ENCODE measurements at places on chromosomes 4 and X. TPM values are rescaled to one million over a fixed set of nuclear protein-coding genes. Genes with fewer than 3 reads are reported as not detected.

Gene CSN1S1
- total RNA-seq: not detected

Gene LYAR
- total RNA-seq: 14.2 TPM

Gene LNX1
- 4.5 TPM for total RNA-seq

Gene DDIT4L
- 10.1 TPM for total RNA-seq

GRCh38 chrX:53089224-53089842 is 4.6 kb upstream of the KANTR start:
- DNase-seq: no peak

- DNase-seq: no peak
These were observed 160.1 kb downstream of the CBR4 start for GRCh38 chr4:168849997-168850396.

DNA sequence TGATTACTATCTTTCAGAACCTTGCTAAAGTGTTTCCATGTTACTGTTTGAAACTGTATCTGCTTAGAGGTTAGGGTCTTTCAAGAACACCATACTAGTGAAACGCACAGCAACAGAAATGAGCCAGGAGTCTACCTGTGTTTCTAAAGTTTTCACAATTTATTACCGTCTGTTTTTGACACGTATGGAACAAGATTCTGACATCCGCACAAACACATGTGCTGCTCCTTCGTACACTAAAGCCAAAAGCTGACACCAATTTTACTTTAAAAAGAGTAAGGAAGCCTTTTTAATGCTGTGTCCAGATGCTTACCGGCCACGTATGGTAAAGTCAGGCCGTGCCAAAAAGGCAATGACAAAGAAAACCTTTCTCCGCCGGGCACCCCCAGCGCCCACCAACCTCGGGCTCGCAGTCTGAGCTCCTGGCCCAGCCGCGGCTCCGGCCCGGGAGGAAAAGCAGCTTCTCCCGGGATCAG is 532 bp downstream of the RPS4X start:
- DNase-seq: no peak

DNA sequence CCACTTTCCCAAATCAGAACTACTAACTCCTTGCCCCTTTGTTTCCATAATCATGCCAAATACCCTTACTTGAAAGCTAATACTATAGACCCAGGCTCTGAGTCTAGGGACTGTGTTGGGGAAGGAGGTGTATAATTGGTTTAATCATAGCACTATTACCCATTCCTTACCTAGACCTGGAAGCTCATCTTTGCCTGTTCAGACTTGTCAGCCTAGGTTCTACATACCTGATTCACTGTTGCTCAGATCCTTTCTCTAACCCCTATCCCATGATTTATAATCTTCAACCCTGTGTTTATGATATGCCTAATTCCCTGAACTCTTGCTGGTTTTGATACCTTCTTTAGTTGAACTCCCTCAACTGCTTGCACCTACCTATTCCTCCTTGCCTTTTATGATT is 123.1 kb upstream of the GRIA3 start:
- no peak for DNase-seq

- DNase-seq: no peak
These were observed 200.6 kb downstream of the CHIC2 start for GRCh38 chr4:53863736-53864365.

GRCh38 chr4:188727746-188728145 is 588.5 kb downstream of the TRIML1 start:
- no peak for DNase-seq

DNA sequence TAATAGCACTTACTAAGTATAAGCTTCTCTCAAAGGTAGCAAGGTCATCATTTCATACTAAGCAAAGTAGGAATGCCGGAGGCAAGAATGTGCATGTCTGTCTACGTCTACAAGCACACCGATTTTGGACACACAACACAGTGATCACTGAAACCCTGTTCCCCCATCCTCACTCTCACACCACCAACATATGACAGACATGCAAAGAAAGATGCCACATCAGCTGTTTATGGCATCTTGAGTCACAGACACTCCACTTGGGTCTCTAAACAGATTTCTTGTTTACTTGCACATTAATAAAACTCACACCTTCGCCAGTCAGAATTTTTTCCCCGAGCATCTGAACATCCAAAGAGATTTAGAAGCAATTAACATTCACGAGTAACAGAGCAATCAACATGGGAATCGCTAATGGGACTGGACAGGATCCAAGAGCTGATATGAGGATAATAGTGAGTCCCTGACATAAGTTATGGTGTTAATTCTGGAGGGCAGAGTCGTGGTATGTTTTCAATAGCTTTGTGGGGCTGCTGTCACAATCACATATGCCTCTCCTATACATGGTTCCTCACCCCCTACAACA is 324.1 kb downstream of the DHX15 start:
- DNase-seq: no peak

DNA sequence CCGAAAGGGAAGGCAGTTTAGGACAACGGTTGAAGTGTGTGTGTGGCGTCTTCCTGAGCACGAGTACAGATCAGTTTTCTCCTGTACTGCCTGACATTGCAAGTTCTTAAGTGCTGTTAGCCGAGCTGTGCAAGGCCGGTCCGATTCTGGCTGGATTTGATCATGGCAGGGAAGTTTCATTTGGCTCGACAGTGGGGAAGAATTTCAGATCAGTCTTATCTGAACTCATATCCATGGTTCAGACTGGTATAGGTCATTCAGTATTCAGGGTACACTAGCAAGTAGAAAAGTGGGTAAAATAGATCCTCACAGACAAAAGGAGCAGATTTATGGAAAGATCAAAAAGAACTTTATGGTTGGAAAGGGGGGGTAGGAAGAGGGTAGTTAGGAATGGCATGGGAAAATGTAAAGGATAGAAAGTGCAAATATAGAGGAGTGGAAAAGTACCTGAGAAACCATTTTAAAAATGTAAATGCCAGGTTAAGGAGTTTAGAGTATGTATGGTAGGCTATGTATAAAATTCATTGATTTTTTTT is 716 bp downstream of the THAP9 start:
- no peak for DNase-seq

DNA sequence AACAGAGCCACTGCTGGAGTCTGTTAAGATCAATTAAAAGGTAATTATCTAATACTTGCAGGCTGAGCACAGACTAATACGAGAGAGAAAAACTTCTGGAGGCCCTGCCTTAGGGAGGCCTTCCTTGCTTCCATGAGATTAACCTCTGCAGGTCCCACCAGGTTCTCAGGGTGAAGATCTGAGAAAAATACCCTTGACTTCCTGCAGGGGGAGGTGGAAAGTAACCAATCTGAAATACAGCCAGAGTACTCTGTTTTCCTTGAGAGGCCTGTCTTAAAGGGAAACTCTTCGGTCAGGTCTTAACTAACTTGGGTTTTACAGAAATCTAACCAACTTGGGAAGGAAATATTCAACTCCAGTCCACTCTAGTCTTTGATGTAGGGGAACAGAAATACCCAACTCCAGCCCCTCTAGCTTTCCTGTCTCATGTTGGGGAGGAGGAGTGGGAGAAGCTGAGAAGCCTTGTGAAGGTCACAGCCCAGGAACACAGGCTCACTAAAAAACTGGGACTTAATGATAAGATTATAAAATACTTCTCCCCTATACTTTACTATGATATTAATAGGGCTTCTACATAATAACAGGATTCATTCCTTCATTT is 77.1 kb downstream of the TBCK start:
- DNase-seq: no peak

DNA sequence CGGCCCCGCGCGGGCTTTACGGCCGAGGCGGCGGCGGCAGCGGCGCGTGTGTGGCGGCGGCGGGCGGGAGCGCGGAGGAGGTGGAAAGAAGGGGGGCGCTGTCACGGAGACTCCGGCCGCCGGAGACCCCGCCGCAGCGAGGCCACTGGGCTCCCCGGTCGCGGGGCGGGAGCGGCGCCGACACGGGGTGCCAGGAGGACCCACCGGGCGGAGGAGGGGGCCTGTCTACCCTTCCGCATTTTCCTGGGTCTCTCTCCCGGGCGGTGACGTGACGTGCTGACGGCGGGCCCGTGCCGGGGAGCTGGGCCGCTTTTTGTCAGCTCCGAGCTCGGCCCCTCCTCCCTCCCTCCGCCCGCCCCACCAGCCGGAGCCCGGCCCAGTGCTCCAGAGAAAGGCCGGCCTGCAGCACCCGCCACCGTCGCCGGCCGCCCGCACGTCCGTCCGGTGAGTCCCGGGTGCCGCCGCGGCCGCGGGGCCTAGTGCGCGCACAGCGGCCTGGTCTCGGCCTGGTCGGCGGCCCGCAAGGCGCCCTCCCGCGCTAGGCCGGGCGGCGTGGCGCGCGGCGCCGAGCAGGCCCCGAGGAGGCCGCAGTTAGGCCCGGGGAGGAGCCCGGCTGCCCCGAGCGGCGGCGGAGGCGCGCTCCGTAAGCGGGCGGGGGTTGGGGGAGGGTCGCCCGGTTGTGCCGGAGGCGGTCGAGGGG is at the start of gene ZFX:
Gene ZFX, plus strand, starts transcription at position 379 of the 700 bp plus-strand sequence. CDS start 23,014 bp downstream, outside the sequence.
- DNase-seq: peak; percentile 73
